A172 (cell line): ENCODE measurements at places on chromosomes 16 and 17.

GRCh38 chr16:3266873-3267537 lies 10.6 kb upstream of the MEFV start:
- peak; percentile 57 for DNase-seq

DNA sequence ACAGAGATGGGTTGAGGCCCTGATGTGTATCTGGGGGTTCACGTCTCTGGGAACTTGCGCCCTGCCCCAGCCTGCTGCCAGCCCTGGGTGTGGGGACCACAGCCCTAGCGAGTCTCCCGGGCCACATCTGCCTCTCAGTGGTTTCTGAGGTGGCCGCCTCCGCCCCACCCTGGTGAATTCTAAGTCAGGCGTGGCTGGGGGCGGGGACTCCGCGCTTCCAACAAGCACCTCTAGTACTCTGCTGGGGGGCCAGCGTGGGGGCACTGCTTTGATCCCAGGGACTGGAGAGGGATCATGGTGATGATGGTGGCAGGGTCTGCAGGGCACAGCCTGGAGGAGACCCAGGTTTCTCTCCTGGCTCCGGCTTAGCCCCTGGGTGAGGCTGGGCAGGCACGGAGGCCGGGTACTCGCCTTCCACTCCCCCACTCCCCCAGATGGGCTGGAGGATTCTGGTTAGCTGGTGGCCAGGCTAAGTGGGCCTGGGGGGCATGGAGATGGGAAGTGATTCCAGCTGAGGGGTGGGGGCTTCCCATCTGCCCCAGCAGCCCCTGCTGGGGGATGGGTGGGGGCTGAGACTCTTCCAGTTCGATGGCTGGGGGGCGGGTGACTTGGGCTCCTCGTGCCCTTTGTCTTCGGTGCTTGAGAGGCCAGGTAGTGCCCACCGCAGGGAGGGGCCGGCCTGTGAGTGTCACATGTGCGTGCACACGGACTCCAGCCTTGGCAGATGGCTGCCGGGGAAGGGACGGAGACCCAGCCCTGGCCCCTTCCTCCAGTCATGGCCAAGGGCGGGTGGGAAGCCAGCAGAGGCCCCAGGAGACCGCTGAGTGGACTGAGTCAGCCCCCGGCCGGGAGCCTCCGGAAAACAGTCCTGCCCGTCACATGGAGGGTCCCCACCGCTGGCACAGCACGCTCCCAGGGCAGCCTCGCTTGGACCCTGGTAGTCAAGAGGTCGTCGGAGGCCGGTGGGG lies 3.9 kb downstream of the GLIS2 start:
- peak; percentile 56 for DNase-seq

DNA sequence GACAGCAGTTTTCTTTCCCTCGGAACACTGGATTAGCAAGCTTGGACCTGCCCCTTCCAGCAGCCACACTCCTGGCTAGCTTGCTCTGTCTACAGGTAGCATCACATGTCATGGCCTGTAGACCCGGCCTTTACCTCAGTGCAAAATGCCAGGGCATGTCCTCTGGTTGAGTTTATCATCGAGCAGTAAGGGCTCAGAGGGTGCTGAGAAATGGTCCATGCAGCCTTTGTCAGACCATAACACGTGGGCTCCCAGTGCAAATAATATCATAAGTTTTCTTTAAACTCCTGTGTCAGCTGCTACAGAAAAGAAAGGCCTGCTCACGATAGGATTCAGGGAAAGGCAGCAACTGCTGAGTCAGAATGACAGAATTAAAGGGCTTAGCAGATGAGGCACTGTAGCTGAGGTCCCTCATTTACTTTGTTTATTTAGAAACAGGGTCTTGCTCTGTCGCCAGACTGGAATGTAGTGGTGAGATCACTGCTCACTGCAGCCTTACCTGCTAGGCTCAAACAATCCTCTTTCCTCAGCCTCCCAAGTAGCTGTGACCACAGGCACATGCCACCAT lies 8.0 kb upstream of the GNA13 start:
- peak; percentile 62 for DNase-seq

GRCh38 chr17:68531252-68531651 lies 19.0 kb downstream of the PRKAR1A start:
- no peak for DNase-seq

GRCh38 chr17:7425756-7426155 lies 340 bp downstream of the SPEM2 start:
- no peak for DNase-seq

DNA sequence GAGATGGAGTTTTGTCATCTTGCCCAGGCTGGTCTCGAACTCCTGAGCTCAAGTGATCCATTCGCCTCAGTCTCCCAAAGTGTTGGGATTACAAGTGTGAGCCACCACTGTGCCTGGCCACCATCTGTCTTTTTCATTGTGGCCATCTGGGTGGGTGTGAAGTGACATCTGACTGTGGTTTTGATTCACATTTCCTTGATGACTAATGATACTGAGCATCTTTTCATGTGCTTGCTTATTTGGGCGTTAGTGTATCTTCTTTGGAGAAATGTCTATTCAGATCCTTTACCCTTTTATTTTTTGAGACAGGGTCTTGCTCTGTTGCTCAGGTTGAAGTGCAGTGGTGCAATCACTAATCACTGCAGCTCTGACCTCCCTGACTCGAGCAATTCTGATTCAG lies 53.9 kb upstream of the ERN1 start:
- peak; percentile 75 for DNase-seq

GRCh38 chr17:82106688-82107305 lies 8.8 kb upstream of the FASN start:
- no peak for DNase-seq

- no peak for DNase-seq
These were observed 9.6 kb downstream of the CA10 start for GRCh38 chr17:52148969-52149351.

- DNase-seq, result peak; percentile 78
These were observed 11.9 kb downstream of the EPN2 start for GRCh38 chr17:19248928-19249574.

DNA sequence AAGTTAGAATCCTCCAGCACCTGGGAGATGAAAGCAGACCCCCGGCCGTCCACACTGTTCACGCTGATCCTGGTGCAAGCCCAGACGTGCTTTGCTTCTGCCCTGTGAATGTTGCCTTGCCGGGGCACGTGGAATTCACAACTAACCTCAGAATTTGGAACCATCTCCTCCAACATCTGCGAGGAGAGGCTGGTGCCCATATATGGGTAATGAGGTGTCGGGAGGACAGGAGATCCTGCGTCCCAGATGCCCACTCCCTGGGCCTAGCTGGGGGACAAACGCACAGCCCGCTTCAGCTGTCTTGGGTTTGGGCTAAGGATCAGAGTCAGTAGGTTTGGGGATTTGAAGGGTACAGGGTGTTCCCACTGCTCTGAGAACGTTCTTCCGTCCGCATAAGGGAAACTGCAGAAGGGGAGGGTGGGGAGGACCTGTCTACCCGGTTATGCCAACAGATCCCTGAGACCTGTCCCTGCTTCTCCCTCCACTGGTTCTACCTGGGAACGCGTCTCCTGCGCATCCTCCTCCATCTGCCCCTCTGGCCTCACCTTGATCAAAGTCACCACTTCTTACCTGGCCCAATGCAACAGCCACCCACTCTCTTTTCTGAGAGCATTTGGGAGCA lies 14.1 kb downstream of the PPL start:
- no peak for DNase-seq

GRCh38 chr16:2591476-2592240 lies 53.8 kb downstream of the PDPK1 start:
- no peak for DNase-seq

- DNase-seq, result no peak
These were observed 72.0 kb upstream of the MARCHF10 start for GRCh38 chr17:62880120-62880519.

- peak; percentile 73 for DNase-seq
These were observed 89.0 kb downstream of the SYCE1L start for GRCh38 chr16:77288222-77288621.

DNA sequence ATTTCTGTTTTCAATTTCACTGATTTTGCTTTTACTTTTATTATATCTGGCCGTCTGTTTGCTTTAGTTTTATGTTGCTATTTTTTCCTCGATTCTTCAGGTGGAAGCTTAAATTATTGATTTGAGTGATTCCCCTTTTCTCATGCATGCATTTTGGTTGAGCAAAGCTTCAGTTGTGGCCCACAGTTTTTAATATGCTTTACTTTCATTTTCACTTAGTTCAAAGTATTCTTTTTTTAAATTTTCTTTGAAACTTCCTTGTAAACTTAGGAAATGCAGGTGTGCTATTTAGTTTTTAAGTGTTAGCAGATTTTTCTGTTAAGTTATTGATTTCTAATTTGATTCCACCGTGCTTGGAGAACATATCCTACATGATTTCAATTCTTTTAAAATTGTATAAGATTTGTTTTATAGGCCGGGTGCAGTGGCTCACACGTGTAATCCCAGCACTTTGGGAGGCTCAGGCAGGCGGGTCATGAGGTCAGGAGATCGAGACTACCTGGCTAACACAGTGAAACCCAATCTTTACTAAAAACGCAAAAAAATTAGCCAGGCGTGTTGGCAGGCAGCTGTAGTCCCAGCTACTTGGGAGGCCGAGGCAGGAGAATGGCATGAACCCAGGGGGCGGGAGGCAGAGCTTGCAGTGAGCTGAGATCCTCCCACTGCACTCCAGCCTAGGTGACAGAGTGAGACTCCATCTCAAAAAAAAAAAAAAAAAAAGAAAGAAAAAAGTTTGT lies 531.2 kb downstream of the KIF2B start:
- no peak for DNase-seq

GRCh38 chr17:50499721-50500120 lies 8.5 kb upstream of the MYCBPAP start:
- DNase-seq, result no peak

DNA sequence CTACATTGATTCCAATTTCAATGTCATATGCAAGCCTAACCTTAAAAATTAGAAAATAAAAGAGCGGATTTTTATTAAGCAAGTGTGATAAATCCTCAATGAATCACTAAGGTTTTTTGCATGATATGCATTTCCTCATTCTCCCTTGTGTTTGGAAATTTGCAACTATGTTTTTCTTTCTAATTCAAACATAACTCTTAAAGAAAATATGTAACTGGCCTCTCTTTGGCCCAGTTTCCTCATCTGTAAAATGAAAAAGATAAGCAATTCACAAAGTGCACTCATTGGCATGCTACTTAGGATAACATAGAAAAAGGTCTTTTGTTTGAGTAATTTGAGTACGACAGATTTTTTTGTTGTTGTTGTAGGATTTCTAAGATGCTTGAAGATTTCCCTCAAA lies 295.5 kb downstream of the CDH11 start:
- DNase-seq, result no peak

DNA sequence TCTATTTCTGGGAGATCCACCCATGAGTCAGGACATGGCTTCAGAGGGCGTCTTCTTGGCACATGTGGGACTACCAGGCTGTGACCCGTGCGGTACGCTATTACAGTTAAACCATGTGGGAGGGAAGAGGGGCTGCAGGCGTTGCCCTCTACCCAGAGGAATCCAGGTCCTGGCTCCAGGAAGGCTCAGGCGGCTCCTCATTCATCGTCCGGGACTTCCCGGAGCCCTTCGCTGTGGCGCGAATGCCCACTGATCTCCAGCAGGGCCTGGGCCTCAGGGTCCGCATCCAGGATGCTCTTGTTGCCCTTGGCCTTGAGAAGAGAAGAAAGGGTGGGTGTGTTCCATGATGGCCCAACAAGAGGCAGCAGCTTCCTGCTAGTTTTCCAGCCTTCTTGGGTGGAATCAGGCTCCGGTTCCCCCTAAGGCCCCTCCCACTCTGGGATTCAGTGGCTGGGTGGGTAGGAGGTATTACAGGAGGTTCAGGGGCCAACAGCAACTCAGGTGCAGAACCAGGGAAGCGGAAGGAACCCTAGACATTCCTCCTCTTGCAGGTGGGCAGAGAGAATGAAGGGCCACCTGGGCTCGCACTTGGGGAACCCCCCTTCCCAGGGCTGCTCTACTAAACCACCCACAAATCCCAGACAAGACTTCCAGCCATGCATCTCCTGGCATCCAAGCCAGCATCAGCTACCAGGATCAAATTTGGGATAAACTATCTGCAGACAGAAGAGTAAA lies 24.6 kb downstream of the MEAK7 start:
- no peak for DNase-seq

DNA sequence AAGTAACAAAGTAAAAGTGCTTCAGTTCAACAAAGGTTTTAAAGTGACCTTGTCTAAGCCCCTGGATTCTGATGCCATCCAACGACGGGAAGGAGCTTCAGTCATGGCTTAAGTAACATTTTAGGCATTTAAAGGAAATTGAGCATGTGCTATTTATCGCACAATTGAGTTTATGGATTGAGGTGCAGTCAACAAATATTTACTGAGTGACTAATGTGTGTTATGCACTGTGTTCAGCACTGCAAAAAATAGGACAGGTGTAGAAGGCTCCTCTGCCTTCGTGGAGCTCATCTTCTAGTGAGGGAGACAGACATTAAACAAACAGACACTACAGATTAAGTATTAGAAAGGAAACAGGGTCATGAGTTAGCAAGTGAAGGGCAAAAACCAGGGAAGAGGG lies 12.5 kb downstream of the TMIGD1 start:
- no peak for DNase-seq

DNA sequence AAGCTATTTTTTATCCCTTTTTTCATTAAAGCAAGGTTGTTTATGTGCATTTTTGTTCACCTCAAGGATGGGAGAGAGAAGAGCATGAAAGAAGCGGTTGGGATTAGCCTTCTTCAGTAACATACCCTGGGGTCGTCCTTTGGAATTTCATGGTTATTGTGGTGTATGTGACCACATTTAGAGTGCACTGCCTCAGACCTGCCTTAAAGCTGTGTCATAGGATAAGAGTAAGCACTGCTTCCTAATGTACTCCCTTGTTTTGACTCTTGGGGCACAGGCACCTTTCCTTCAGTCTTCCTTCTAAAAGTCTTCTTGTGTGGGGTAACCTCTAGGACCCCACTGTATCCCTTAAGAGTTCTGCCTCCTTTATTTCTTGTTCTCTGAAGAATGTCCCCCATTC lies 28.9 kb downstream of the TNRC6A start:
- DNase-seq, result no peak

DNA sequence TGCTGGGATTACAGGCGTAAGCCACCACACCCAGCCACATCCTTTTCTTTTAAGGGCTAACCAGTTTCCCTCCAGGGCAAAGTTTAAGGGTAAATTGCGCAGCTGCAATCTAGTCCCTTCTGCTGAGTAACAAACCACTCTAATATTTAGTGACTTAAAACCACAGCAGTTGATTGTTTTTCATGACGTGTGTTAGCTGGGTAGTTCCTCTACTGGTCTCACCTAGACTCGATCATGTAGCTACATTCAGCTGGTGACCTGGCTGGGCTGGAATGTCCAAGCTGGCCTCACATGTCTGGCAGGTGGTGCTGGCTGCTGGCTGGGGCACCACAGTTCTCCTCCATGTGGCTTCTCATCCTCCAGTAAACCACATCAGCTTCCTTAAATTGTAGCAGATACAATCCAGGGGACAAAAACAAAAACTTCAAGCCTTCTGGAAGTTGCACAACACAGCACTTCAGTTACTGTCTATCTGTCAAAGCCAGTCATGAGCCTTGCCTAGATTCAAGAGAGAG lies 75.5 kb downstream of the GPRC5B start:
- DNase-seq, result peak; percentile 76
